ENCODE measurements at places on chromosomes 16 and 17.

- DNase-seq = no peak
Measured at GRCh38 chr16:85196976-85197375, 84.7 kb upstream of the CIBAR2 start.

GRCh38 chr17:27577121-27577761, 53.7 kb upstream of the LGALS9 start:
- DNase-seq = no peak

GRCh38 chr17:72338304-72338703, 217.5 kb downstream of the SOX9 start:
- no peak for DNase-seq

DNA sequence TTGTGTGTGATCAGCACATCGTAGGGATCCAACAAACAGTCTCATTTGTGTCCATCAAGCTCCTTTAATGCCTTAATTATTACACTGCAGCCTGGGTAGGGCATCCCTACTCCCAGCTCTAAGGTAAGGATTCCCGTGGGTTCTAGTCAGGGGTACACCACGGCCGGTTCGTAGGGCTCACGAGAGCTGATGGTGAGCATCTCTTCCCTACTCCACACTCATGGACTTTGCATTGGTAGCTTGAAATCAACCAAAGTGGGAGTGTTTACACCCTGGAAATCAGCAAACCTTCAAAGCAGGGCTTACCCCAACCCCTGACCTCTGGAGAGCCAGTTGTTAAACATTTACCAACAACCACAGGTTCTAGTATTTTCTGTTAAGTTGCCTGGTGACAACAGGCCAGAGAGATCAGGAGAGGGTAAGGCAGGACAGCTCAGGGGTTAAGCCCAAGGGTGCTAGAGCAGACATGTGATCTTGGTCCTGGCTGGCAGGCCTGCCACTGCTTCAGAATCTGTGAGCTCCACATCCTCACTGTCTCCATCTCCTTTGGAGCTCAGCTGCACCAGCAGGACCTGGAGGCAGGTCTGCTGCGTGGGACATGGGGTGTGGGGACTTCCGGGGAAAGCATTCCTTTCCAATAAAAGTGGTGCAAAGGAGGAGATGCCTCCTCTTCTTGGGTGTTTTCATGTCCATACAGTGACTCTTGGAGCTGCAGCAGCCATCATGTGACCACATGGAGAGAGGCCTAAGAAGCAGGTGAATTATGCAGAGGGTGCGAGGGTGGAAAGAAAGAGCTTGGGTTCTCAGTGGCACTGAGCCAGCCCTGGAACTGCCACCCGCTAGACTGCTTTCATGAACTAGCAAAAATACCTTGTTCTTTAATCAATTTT, 36.1 kb upstream of the ZCCHC14 start:
- no peak for DNase-seq

GRCh38 chr17:78684026-78684425, 98.0 kb downstream of the CYTH1 start:
- no peak for DNase-seq

- no peak for DNase-seq
Measured at GRCh38 chr16:57862698-57863433, 60.6 kb upstream of the KIFC3 start.

- DNase-seq = no peak
Measured at GRCh38 chr16:73048292-73049080, 558 bp upstream of the ZFHX3 start.

GRCh38 chr17:38579934-38580333, 25.8 kb downstream of the SRCIN1 start:
- DNase-seq = no peak

- no peak for DNase-seq
Measured at GRCh38 chr16:72302332-72302731, 130.4 kb upstream of the PMFBP1 start.

DNA sequence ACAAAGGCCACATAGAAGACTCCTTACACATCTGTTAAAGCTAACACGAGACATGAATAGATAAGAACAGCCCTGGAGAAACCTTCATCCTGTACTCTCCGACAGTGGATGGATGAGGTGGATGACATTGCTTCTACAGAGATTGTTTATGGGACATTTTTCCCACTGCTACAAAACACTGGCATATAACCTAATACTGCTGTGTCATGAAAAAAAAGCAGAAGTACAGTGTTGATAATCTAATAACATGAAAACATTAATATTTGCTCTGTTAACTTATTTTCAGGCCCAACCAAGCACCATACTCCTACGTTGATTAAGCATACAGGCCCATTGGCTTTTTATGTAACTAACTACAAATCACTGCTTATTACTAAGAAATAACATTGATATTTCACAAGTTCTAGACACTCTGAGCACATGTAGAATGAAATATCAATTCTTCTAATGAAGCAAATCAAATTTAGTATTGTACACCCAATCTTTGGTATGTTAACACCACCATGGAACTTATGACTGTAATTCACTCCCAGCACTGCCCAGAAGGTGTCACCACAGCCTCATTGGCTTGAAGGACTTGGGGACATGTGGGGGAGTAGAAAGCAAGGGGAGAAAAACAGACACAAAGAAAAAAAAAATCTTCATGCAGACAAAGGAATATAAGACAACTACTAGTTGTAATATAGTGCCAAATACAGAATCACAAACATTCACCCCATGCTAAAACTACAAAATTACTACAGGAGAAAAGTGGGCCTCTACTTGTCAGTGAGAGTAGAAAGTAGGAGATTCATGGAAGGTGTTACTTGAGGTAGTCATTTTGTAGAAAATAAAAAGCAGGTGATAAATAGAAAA, 330.0 kb upstream of the PMFBP1 start:
- peak; percentile 11 for DNase-seq

GRCh38 chr17:21512307-21513011, 136.3 kb downstream of the KCNJ12 start:
- no peak for DNase-seq

- no peak for DNase-seq
Measured at GRCh38 chr17:27380551-27380950, 75.7 kb upstream of the KSR1 start.

GRCh38 chr17:57567251-57567650, 177.8 kb downstream of the CCDC182 start:
- DNase-seq = no peak

- no peak for DNase-seq
Measured at GRCh38 chr16:57382535-57383275, 10.4 kb downstream of the CX3CL1 start.

DNA sequence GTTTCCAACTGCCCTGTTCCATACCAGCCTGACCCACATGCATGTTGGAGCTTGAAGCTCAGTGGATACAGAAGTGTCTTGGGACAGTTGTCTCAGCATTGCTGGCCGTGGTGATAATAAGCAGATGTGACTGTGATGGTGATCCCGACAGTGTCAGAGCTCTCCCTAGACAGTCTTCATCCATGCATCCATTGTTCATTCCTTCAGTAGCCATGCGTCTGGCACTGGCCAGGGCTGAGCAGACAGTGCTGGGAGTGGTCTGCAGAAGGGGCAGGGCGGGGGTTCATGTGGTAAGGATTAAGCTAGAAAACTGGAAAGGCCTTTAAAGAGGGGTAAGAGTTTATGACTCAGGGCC, 68.1 kb downstream of the GNAO1 start:
- no peak for DNase-seq

- no peak for DNase-seq
Measured at GRCh38 chr16:11303405-11304138, 22.4 kb upstream of the PRM1 start.

GRCh38 chr17:48110761-48111160, 3.2 kb downstream of the SNX11 start:
- no peak for DNase-seq

DNA sequence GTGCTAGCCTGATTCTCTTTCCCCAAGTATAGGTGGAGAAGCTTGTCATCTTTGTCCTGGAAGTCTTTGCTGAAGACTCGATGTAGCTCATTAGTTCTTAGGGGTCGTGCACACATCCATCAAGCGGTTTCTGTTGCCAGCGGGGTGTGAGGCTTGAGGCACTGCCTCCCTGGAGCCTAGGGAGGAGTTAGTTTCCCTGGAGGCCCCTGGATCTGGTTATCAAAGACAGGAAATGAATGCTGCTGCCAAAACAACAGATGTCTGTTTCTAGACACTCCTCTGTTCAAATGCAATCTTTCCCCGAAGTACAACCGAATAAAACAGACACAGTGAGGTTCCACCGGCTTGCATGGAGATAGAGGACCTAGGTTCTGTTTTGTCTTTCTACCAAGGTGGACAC, 17.5 kb downstream of the HS3ST4 start:
- no peak for DNase-seq

GRCh38 chr17:49506282-49506681, 11.2 kb downstream of the NGFR start:
- no peak for DNase-seq

GRCh38 chr17:6710317-6710716, 2.9 kb downstream of the SLC13A5 start:
- no peak for DNase-seq

DNA sequence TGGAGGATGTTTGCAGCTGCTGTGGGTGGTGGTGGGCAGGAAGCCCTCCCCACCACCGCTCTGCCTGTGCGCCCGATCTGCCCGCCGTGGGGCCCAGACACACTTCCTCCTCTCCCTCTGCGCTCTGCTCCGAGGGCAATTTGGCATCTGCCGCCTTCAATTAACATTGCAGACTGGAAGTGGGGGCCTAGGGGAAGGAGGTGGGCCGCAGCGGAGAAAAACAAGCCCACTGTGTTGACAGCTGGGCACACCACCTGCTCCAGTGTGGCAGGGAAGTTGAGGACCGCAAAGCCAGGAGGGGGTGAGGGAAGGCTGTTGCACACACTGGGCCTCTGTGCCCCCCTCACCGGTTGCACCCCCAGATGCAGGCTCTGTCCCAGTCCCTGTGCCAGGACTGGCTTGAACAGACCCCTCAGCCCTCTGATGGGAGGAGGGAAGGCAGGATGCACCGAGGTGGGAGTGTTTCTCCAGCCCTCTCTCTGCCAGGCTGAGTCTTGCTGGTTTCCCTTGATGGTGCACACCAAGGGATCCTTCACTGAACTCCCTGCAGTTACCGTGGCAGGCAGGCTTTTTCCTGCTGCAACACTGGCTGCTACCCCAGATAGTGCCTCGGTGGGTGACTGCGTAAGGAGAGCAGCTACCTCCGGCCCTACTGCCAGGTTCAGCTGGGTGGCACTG, 72.8 kb upstream of the MED9 start:
- DNase-seq = peak; percentile 36

DNA sequence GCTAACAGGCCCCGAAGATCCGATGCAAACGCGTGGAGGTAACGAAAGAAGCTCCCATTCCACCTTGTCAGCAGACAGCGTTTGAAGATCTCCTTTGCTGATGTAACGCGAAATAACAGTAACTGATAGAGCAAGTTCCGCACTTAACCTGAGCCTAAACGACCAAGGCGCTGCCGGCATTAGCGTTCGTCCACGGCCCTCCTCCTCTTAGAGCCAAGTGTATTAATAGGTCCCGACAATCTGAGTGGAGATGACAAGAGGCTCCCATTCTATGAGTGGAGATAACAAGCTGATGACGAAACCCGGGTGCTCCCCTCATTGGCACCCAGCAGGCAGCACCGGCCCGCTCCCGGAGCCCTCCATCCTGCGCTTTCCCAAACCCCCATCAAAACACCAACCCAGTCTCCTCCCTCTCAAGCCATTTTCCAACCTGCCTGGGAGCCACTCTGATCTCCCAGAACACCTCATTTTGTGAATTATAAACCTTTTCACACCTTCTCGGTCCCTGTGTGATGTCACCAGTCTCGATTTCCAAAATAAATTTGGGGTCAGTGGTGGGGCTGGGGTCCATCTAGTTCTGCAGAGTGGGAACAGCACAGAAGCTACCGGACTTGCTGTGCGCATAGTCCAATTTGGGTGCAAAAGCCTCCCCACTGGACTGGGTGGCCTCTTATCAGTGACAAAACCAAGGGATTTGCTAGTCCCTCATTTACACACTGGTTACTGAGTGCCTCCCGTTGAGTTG, 35.4 kb upstream of the ARL4D start:
- DNase-seq = no peak

DNA sequence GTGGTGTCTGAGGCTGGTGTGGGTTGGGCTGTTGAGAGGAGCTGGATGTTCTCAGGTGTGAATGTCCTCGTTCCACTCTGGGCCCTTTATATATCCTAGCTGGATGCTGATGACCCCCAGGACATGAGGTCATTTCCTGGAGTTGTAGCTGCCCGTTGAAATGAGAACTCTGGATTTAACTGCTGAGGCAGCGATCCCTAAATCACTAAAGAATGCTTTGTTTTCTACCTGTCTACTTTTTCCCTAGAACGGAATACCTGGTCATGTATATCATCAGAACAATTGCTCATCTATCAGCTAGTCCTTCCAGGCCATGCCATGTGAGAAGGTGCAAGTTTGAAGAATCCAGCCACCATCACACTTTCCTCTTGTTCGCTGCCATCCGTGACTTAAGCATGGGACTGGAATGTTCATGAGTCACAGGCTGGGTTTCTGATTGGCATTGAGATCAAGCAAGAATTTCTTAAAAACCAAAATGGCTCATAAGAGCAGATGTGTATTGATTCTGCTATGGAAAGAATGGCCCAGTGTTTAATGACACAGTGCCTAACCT, at the start of gene KRTAP2-3:
Gene KRTAP2-3, minus strand, starts transcription at position 63 of the 553 bp plus-strand sequence. CDS start 64 bp downstream, outside the sequence.
- DNase-seq = no peak

- DNase-seq = no peak
Measured at GRCh38 chr17:57966246-57966645, 11.0 kb upstream of the CUEDC1 start.

GRCh38 chr17:71496552-71496951, 624.3 kb upstream of the SOX9 start:
- no peak for DNase-seq

GRCh38 chr17:68903286-68903685, 51.9 kb downstream of the ABCA8 start:
- DNase-seq = no peak

DNA sequence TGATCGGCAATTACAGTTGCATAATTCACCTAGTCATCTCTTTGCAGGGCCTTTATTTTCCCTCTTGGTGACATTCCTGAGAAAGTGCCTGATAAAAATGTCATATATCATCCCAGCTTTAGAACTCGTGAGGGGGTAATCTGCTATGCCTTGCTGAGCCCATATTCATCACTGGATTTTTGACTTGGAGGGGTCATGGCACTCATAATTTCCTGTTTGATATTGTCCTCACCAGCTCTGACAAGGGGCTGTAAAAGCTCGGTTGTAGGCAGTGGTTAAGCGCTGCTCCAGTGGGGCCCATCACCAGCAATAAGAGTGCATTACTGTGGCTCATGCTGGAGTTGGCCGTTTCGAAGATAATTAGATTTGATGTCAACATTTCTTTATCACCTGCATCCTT, 227.3 kb downstream of the IRX3 start:
- no peak for DNase-seq
